Fibroblast of upper back skin (primary cell): ENCODE measurements at places on chromosomes 5 and 9.

DNA sequence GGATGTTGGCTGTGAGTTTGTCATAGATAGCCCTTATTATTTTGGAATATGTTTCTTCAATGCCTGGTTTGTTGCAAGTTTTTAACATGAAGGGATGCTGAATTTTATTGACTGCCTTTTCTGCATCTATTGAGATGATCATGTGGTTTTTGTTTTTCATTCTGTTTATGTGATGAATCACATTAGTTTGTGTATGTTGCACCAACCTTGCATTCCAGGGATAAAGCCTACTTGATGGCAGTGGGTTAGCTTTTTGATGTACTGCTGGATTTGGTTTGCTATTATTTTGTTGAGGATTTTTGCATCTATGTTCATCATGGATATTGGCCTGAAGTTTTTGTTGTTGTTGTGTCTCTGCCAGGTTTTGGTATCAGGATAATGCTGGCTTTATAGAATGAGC, 225.6 kb downstream of the PCSK1 start:
- no peak for DNase-seq

GRCh38 chr9:131679261-131680020, 60.4 kb downstream of the RAPGEF1 start:
- no peak for DNase-seq

DNA sequence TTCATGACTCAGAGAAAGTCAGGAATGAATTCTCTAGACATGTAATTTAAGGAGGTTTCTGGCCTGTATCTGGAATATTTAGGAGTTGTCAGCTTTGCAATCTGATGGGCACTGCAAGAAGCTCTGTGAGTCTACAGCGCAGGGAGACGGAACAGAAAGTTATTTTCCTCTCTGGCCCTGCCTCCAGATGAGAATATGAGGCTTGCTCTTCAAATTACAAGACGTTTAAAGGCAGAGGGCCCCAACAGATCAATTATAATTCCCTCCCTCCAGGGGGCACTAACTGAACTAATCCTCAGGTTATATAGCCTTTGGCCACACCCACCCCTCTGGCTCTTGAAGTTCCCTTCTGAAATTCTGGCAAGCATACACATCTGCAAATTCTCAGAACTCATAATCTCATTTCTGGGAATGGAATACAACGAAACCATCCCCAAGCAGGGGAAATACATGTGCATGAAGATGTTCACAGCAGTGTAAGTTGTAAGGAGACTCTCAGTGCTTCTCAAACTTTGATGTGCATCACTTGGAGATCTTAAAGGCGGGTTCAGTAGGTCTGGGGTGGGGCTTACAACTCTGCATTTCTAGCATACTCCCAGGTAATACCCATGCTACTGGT, 307.6 kb downstream of the CWC27 start:
- peak; percentile 90 for DNase-seq

- no peak for DNase-seq
These were observed 30.1 kb downstream of the ADAMTSL2 start for GRCh38 chr9:133564451-133565116.

DNA sequence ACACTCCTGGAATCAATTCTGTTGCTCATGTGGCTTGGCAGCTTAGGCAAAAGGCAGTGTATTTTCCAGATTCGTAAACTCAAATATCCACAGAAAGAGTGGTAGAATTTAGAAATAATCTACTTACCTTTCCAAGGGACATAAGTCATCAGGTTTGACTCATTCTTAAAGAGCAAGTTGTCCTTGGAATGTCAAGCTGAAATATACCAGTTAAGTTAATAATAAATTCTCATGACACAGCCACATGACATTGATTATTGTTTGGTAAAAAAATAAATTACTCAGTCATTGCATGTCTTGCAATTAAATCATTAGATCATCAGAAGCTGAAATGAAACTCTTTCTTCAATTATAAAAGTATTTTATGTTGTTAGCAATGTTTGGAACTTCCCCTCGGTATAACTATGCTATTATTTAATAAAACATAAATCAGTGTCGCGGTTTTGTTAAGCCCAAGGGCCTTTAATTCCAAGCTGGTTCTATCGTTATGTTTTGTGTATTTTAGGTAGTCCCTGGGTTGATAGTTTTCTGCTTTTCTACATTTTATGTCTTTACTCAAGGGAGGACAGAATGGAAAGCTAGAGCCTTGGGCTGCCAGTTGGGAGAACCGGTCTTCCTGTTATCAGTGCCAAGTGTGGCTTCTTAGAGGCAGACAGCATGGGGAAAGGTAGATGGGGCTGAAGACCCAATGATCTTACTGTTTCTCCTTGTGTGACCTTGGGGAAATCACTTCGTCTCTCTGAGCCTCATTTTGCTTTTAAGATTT, 79.3 kb upstream of the PRLR start:
- DNase-seq = no peak

DNA sequence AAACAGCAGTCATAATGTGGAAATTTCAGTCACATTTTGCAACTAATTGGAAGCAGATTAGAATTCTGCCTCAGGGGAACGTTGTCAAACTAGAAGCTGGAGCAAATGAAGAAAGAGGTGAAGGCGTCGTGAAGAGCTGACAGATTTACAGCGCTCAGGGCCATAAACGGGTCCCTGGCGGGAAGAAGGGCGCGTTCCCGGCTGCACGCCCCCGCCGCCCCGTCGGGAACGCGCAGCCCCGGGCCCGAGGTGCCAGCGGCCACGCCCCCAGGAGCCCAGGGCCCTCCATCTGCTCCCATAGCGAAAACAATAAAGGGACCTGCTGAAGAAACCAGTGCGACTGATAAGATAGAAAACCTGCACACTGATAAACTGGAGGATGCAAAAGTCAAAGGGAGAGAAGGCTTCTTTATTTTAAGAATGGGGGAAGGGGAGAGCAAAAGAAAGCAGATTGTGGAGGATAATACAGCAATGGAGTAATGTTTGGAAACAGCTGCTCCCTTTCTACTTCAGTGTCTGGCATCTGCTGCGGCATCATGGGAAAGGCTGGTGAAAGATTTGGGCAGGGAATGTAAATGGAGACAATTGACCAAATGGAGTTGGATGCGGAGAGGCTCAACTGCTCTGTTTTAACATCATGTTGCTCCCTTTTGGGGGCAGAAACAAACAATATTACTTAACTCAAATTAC, 11.1 kb downstream of the ZNF608 start:
- peak; percentile 74 for DNase-seq

DNA sequence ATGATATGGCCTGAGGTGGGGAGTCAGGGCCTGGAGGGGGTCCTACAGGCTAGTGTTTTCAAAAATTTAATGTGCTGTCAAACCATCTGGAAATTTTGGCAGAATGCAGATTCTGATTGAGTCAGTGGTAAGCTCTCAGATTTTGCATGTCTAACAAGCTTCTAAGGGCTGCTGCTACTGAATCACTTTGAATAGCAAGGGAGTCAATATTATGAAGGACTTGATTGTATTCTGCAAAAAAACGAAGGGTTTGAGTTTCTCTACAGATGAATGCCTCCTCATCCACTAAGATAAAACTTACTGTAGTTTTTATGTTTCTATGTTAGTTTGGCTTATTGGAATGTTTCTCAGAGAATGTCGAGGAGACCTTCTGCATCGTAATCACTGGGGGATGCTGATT, 179.5 kb downstream of the TMEM38B start:
- no peak for DNase-seq

- no peak for DNase-seq
These were observed 45.2 kb upstream of the FYB1 start for GRCh38 chr5:39264528-39264927.

- no peak for DNase-seq
These were observed 49.6 kb downstream of the ARHGAP26 start for GRCh38 chr5:142819825-142820224.

DNA sequence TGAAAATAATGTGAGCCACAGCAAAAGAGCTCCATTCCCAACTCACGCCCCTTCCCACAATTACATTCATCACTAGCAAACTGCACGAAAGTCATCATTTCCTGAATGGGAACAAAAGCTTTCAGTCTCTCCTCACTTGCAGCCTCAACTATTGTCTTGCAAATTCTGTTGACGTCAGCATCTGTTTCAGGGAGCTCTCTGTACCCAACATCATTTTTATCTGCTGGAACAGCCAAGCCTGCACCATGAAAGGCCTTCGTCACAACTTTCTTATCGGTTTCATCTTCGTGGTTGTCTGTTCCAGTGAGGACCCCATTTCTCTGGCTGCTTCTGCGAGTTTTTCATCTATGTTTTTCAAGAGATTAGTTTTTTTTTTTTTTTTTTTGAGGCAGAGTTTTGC, 14.3 kb upstream of the RNF130 start:
- DNase-seq = no peak

DNA sequence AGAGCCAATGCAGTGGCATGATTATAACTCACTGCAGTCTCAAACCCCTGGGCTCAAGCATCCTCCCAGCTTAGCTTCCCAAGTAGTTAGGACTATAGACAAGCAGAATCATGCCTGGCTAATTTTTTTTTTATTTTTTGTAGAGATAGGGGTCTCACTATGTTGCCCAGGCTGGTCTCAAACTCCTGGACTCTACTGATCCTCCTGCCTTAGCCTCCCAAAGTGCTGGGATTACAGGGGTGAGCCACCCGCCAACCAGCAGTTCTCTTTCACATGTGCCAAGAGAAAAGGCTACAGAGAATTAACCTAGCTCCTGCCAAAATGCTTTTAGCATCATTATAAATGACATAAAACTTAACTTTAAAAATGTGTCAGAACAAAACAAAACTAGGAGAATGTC, 8.1 kb downstream of the AK3 start:
- no peak for DNase-seq

- no peak for DNase-seq
These were observed 33.9 kb downstream of the PRELID2 start for GRCh38 chr5:145801195-145801594.

GRCh38 chr9:104855807-104856206, 72.1 kb downstream of the ABCA1 start:
- no peak for DNase-seq

GRCh38 chr5:131495536-131496399, 139.3 kb downstream of the RAPGEF6 start:
- no peak for DNase-seq

DNA sequence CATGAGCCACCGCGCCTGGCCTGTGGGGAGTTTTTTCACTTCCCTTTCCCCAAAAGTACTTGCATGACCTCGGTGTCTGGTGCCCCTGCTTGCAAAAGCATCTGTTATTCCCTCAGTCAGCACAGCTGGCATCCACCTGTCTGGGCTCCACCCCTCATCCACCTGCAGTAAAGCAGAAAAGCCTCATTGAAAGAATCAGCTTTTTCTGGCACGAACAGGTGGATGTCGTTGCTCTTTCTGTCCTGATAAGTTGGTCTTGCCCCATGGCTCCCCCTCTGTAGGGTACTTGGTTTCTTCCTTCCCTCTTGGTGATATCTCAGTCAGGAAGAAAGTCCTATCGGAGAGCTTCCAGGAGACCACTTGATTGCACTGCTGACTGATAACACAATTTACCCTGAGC, 37.4 kb downstream of the WWC1 start:
- DNase-seq = no peak

GRCh38 chr5:91521334-91521733, 138.2 kb upstream of the ARRDC3 start:
- DNase-seq = no peak

GRCh38 chr5:5695266-5695665, 272.8 kb downstream of the ICE1 start:
- DNase-seq = no peak

DNA sequence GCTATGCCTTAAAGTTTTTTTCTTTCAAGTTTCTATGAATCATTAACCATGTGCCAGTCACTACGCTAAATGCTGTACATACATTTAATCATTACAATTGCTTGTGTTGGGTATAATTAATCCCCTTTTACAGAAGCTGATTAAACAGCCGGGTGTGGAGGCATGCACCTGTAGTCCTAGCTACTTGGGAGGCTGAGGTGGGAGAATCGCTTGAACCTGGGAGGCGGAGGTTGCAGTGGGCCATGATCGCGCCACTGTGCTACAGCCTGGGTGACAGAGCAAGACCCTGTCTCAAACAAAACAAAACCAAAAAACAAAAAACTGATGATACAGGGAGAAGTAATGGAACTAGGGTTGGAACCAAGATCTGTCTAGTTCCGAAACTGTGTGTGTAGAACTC, 1.2 kb upstream of the UBE2R2 start:
- no peak for DNase-seq

GRCh38 chr9:8434621-8435020, 635.0 kb upstream of the DMAC1 start:
- no peak for DNase-seq

DNA sequence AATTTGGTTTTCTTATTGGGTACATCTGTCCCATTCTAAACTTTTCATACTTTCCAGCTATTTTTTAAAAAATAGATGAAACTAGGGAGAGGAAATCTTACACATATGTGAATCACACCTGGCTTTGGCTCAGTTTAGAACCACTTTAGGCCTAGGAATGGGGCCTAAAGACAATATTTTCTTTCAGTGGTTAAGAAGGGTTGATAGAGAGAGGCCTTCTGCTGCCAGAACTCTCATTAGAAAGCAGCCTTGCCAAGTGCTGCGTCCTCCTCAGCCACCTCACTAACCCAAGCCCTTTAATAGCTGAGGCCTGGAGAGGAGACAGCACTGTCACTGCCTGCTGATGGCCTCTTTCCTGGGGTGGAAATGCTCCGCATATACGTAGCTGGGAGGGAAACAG, 167.5 kb downstream of the SAXO1 start:
- peak; percentile 52 for DNase-seq

DNA sequence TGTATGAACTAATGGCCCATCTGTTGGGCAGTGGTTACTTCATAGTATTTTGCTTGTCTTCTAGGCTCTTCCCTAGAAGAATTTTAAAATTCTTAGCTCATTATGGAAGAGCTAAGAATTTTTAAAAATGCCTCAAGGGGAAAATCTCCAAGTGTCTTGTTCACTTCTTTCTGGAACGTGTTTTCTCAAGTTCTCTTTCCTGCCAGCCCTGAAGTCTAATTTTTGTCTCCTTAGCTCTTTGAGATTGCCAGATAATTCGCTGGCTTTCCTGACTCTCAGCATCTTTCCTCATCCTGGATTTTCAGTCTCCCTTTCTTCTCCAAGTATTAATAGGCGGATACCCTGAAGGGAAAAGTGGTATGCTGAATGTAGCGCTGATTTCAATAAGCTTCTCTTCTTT, 395.4 kb downstream of the ARRDC3 start:
- DNase-seq = no peak

- peak; percentile 2 for DNase-seq
These were observed 982 bp downstream of the EPB41L4A start for GRCh38 chr5:112417931-112418658.

GRCh38 chr5:9502050-9502834, 43.6 kb downstream of the SEMA5A start:
- no peak for DNase-seq

- no peak for DNase-seq
These were observed 126.3 kb downstream of the EFNA5 start for GRCh38 chr5:107544476-107544875.

DNA sequence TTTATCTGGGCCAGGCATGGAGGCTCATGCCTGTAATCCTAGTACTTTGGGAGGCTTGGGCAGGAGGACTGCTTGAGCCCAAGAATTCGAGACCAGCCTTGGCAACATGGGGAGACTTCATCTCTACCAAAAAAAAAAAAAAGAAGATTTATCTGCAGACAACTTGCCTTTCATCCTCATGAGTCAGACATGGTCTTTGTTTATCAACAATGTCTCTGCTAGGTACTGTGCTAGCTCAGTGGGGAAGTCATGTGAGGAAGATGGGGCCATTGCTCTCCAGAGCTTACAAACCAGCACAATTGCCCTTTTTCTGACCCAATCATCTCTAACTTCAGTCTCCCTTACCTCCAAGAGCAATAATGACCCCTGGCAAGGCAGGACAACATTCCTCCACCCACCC, 1.6 kb downstream of the URM1 start:
- DNase-seq = no peak

GRCh38 chr5:132110195-132110594, 36.6 kb downstream of the CSF2 start:
- DNase-seq = no peak
